Hematopoietic multipotent progenitor cell treated with erythropoietin and hydrocortisone succinate and interleukin-3 and kit ligand, for 17 days (in vitro differentiated cells): ENCODE measurements at places on chromosomes 7 and 10.

DNA sequence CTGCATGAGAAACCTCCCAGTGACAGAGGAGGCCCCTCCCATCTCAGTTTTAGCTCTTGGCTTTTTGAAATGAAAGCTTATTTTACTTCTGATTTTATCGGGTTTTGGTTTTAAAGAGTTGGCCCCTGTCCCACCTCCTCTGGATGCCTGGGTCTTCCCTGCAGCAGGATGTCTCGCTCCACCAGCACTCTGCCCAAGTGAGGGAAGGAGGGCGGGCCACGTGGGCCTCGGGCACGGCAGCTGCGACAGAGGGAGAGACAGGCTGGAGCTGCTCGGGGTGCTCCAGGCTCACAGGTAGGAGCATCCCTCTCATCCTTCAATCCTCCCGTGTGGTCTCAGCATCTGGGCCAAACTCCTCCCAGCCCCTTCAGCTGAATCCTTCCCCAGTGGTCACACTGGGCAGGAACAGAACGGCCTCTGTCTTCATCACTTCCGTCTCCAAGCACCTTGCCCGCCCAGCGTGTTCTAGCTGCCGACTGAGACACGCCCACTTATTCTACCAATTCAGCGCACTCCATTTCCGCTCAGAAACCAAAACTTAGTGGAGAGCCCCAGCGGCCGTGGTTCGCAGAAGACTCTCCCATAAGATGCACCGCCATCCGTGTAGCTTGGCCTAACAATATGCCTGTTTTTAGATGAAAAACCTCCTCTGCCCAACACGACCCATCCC, 222.9 kb downstream of the GLRX3 start:
- DNase-seq: no peak

GRCh38 chr10:128764190-128764589, 638.0 kb upstream of the MKI67 start:
- no peak for DNase-seq

GRCh38 chr10:110959379-110960332, 40.3 kb downstream of the SHOC2 start:
- no peak for DNase-seq

GRCh38 chr7:30815388-30815854, 44.2 kb downstream of the MINDY4 start:
- DNase-seq: no peak

DNA sequence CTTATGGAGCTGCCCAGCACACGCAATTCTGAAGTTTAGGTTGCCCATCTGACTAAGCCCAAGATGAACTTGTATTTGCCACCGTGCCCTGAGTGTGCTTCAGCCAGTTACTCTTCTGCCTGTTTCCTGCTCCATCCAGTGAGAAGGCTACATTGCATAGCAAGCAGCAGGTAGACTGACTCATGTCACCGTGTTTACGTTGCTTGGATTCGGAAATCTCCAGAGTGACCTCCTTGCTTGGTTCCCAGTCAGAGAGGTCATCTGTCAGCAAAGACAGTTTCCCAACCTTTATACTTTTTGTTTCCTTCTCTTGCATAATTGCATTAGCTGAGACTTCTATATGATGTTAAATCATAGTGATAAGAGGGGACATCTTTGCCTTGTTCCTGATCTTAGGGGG, 30.9 kb downstream of the NACAD start:
- DNase-seq: no peak

GRCh38 chr10:55398497-55398882, 597.5 kb upstream of the PCDH15 start:
- no peak for DNase-seq
